ENCODE measurements at places on chromosomes 5 and 9.

DNA sequence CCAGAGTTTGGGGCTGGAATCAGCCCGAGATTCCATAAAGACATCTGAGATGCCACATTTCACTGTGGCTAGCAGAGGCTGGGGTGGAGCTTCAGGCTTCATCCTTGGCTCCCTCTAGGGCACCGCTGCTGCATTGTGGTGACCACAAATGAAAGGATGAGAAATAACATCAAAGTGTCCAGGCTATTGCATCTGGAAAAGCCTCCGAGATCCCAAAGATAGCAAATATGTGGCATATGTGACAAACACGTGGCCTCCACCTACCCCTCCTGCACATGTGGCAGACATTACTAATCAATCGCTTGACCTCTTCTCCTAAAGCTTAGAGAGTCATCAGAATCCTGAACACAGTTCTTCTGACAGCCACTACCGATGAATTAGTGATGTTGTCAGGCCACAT is 4.5 kb downstream of the SPARC start:
- DNase-seq: no peak

DNA sequence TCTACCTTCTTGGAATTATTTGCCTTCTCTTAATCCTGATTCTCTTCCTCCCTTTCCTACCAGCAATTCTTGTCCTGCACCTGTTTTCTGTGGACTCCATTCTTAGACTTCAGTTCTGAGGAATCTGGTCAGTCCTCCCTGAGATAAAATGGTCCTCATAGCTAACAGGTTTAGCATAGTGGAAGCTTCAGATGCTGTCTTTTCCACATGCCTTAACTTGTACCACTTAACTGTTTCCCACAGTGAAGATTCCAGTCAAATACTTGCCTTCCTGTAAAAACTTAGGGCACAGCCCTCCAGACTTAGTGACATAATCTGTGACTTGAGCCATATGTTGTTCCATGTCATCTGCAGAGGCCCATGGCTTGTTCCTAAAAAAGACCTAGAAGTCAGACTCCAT is 261.3 kb downstream of the CWC27 start:
- no peak for DNase-seq

- no peak for DNase-seq
Measured at GRCh38 chr5:31250201-31250600, 56.7 kb downstream of the CDH6 start.

- DNase-seq: no peak
Measured at GRCh38 chr5:176890455-176891330, 8.5 kb downstream of the HK3 start.

DNA sequence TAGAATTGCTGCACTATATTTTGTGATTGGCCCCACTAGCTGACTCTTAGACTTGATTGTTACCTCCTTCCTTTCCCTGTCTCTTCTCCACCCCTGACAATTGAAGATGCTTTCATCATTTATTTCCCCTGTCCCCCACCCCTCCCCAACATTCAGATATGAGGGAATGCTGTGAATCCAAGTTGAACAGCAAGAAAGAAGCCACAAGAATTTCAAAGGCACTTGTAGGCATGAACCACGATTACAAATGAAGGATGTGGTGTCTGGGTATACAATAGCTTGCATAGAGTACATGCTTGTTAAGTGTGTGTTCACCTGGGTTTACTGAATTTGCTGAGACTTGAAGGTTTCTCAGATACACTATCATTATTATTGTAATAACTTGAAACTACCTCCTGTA is 78.3 kb upstream of the TRIO start:
- DNase-seq: no peak

- DNase-seq: no peak
Measured at GRCh38 chr9:128091571-128091970, 23.5 kb downstream of the SLC25A25 start.

DNA sequence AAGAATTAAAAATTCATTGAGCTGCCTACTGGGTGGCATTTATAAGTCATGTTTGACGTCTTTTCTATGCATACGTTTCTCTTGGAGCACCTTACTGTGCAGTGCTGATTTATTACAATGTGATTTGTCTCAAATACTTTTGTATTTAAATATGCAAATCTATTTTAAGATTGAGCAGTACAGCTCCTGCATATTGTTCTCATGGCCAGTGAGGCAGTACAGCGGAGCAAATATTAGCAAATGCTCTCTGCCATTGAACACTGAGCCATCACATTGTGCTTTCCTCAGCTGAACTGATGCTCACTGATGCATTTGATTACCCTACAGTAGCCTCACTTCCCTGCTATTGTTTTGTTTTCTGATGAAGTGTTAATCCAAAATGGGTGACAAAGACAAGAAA is 149.6 kb downstream of the HTR1A start:
- no peak for DNase-seq

- DNase-seq: no peak
Measured at GRCh38 chr5:75367401-75367800, 30.4 kb downstream of the HMGCR start.
